ENCODE measurements at places on chromosomes 7 and 10. TPM values are rescaled to one million over a fixed set of nuclear protein-coding genes. Genes with fewer than 3 reads are reported as not detected.

Gene PLPP4
- total RNA-seq = 2.0 TPM

Gene GDF2
- total RNA-seq = not detected

Gene BAMBI
- 6.8 TPM for total RNA-seq

Gene CUZD1
- total RNA-seq = 0.30 TPM

Gene PPP1R17
- not detected for total RNA-seq

Gene BRAF
- 25.8 TPM for total RNA-seq

Gene FBXO24
- 0.46 TPM for total RNA-seq

Gene HABP2
- 0.18 TPM for total RNA-seq

Gene UTF1
- total RNA-seq = not detected

Gene ELFN1
- 0.62 TPM for total RNA-seq

Gene SPDYE6
- not detected for total RNA-seq

DNA sequence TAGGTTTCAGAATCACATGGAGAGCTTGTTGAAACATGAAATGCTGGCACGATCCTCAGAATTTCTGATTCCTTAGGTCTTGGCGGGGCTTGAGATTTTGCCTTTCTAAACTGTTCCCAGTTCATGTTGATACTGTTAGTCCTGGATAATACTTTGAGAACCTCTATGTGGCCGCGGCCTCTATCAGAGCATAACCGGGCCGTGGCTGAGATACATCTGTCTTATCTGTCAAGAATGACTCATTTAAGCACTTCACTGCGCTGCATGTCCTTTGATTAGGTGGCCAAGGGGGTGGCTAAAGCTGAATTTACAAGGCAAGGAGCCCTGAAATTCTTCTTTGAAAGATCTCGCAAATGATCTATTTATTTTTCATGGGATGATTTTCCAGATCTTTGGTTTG lies 66.9 kb downstream of the GALNT17 start:
- peak; percentile 44 for DNase-seq

DNA sequence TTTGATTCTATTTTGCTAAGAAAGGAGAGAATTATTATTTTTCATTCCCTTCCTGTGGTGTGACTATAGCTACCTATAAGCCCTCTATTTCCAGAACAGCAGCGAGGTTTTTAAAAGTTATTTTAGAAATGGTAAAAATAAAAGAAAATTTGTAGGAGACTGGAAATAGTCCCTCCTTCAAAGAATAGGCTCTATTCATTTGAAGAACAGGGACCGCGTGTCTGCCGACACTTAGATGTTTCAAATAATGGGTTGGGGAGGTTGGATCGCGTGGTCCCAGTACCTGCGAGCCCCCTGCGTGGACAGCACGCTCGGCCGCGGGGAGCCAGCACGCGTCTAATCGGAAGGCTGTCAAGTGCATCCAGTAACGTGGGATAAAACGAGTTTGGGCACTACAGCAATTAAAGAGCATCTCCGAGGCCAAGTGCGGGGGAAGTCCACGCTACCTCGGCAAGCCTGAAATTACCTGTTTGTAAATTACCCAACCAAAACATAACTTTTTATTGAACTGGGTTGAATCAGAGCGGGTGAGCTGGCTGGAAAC lies 1.0 kb downstream of the CACNA2D1 start:
- no peak for DNase-seq

GRCh38 chr7:16554518-16555236 lies 28.1 kb downstream of the LRRC72 start:
- no peak for DNase-seq

- no peak for DNase-seq
Measured at GRCh38 chr10:80173466-80173865, 31.9 kb downstream of the ANXA11 start.

DNA sequence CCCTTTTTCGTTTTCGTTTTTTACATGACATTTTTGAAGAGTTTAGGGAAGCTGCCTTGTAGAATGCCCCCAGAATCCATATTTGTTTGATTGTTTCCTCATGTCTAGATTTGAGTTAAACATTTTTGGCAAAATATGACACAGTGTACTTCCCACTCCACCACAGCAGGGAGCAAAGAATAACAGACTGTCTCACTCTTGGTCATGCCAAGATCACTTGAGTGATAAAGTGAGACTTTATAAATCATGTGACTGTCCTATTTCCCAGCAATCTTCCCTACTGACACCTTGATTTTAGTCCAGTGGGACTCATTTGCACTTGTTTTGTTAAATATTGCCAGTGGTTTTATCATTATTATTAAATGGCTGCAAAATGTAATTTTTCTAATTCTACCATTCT lies 44.4 kb upstream of the USP6NL start:
- DNase-seq = no peak

DNA sequence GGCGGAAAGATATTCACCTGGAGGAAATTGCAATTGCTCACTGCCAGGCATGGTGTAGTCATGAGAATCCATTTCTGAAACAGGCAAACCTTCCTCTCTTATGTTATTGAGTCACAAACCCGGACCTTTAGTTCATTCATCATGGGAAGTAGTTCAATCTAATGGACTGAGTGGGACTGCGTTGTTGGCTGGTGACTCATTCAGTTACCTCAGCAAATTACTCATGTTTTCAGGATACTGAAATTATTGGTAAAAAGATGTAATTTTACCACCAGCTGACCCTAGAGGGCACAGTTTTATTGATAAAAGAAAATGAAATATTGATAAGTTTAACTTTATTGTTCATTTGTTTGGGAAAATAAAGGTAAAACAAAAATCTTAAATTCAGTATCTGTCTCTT lies 1194.4 kb upstream of the SORCS1 start:
- no peak for DNase-seq

DNA sequence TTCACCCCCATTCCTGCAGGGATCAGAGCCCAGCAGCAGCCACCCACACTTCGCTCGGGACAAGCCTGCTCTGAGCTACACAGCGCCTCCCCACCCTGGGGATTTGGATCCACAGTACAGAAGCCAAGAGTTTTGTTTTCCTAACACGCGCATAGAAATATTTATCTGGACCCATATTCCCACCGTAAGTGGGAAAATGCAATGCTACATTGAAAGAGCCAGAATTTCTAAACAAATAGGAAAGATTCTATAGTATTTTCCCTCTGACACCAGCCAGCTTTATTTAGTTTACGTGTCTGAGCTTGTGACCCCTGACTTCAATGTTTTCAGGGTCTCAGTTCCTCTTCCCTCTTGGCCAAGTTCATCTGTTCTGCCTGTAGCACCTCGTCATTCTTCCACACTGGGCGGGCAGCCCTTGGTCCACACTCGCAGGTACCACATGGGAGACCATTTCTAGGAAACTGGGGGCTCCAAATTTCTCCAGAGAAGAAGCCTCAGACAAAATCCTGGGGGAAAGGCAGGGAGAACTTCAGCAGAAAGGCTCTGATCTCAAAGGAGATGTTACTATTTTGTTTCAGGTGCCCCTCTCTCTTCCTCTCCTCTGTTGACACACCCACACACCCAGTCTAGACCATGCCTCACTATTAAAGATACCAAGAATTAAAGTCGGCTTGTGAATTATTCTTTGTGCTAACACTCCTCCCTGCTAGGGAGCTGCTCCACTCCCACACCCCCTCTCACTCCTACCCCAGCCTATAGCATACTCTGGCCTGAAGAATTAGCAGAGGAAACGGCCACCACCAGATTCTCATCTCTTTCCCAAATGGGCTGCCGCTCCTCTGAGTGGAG lies 116.0 kb upstream of the PCGF5 start:
- no peak for DNase-seq

- DNase-seq = no peak
Measured at GRCh38 chr10:123102673-123103072, 33.1 kb upstream of the HMX3 start.

DNA sequence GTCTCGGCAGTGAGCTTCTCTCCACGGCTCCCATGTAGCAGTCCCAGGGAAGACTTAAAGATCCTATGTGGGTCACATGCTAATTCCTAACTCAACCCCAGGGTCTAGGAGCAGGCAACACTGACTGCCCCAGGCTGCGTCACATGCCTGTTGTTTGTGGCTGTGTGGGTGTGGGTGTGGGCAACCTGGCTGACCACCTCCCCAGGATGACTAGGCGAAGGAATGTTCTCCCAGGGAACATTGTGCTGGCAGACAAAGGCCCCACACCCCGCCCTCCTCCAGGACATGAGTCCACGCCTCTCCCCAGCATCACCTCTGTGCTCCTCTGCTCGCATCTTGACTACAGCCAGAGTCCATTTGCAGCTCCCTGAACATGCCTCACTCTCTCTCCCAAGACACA lies 30.3 kb downstream of the SLC29A3 start:
- no peak for DNase-seq

- no peak for DNase-seq
Measured at GRCh38 chr7:84136809-84137208, 57.8 kb downstream of the SEMA3A start.

DNA sequence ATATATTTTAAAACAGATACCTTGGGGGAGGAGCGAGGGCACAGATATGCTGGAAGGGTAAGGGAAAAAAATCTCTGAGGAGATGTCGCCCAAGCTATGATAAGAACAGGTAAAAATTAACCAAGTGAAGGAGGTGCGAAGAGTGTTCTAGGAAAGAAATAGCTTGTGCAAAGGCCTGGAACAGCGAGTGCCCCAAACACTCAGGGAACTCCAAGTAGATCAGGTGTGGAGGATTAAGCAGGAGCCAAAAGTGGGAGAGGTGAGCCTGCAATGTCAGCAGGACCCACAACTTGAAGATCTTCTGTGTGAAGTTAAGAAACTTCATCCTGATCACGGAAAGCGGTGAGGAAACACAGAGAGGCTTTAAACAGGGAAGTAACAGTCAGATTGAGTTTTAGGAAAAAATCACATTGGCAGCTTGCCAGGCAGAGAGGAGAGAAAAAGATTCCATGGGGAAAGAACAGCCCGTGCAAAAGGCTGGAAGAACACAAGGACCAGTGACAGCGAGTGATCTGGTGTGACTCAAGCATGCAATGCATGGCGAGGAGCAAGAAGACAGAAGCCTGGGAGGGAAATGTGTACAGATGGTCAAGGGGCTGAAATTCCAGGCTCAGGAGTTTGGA lies 30.7 kb downstream of the FGF8 start:
- DNase-seq = no peak

- no peak for DNase-seq
Measured at GRCh38 chr7:77935652-77936348, 137.2 kb downstream of the PHTF2 start.

GRCh38 chr7:74417419-74417971 lies 36.2 kb upstream of the GTF2IRD1 start:
- DNase-seq = peak; percentile 90

- DNase-seq = no peak
Measured at GRCh38 chr7:112453505-112454171, 3.4 kb downstream of the IFRD1 start.

DNA sequence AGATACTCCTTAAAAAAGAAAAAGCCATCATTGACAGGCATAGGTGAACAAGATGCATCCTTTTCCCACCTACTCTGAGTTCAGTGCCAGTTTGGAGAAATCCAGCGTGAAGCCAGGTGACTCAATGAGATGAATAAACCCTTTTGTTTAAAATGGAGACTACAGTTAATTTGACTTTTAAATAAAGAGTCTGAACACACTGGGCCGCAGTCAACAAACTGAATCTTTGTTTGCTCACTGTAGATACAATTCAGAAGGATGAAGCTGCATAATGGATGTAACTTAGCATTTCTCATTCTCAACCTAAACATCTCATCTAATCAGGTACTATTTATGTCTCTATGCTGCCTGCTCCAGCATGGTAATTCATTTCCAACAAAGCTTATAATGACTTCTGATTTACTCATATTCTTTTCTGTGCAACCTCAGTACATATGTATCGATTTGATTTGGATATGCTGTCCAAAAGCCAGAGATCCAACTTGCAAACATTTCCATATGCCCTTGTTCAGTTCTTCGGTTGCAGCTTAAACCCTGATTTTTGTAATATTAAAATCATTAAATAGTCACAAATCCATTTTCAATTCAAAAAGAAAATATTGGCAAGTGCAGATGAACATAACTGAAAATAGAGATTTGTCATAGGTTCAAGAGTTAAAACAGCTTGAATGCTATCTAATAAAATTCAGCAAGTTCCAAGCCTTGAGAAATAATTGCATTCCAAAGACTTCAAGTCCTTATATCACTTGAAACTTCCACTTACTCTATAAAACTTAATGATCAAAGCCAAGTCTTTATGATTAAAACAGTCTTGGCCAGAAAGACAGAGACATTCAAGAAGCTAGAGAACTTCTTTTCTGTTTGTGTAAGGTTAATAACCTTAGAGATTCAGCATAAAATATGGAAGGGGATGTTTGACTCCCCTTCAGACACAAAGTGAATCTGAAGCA lies 67.8 kb downstream of the CPVL start:
- no peak for DNase-seq

DNA sequence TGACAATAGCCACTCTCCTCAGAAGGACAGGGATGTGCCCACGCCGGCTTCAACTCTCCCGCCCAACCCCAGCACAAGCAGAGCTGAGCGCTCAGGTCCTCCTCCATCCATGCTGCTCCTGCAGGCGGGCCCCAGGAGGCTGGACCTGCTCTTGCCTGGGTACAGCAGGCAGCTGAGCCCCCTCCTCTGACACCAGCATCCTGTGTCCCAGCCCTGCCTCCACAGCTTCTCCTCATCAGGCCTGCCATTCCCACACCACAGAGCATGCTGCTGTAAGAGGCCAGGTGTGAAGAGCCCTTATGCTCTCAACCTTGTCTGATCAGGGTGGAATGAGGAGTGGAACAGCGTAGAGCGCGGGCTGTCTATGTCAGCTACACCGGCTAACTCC lies 302.2 kb downstream of the PTPRN2 start:
- DNase-seq = peak; percentile 81

- no peak for DNase-seq
Measured at GRCh38 chr7:155341463-155341983, 43.8 kb downstream of the INSIG1 start.

GRCh38 chr10:44992070-44992731 lies 8.5 kb upstream of the ZNF22 start:
- no peak for DNase-seq

DNA sequence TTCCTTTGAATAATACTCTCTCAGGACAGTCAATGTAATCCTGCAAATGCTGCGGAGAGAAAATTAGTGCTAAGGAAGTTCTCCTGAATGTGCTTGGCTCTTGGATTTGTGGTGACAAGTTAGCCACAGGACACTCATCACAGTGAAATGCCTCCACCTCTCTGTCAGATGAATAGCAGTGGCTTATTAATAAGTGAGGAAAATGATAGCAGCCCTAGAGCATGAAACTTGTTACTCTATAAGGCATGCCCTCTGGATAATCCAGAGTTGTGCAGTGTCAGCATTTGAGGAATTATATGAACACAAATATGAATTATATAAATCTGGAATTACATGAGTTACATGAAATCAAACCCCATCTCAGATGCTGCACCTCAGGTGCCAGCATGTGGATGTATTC lies 23.5 kb upstream of the TBX20 start:
- no peak for DNase-seq

DNA sequence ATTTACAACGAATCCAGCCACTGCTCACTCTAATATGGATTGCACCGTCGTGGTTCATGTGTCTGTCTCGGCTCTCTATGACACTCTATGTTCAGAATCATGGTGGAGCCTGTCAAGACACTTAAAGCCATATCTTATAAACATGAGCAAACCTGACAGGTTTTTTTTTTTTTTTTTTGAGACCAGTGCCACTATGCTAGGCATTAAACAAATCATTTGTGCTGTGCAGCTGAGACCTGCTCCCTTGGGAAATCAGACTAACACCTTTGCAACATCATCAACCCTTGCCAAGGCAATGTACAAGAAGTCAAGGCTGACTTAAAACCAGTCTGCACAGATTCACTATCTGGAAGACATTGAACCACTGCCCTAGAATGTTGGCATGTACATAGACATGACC lies 181.2 kb upstream of the ANK3 start:
- no peak for DNase-seq

- no peak for DNase-seq
Measured at GRCh38 chr7:107779647-107780099, 23.4 kb downstream of the SLC26A3 start.

Data from osteocyte (in vitro differentiated cells).